ENCODE measurements at places on chromosomes 6 and 20. TPM values are rescaled to one million over a fixed set of nuclear protein-coding genes. Genes with fewer than 3 reads are reported as not detected.

Gene MBOAT1
- total RNA-seq = 14.0 TPM

Gene POM121L2
- total RNA-seq = not detected

Gene CYP21A2
- total RNA-seq = not detected

Gene ARMC2
- 4.4 TPM for total RNA-seq

Gene CRIP3
- 2.9 TPM for total RNA-seq

Gene HBS1L
- total RNA-seq = 117 TPM

Gene ZC3H12D
- total RNA-seq = 129 TPM

DNA sequence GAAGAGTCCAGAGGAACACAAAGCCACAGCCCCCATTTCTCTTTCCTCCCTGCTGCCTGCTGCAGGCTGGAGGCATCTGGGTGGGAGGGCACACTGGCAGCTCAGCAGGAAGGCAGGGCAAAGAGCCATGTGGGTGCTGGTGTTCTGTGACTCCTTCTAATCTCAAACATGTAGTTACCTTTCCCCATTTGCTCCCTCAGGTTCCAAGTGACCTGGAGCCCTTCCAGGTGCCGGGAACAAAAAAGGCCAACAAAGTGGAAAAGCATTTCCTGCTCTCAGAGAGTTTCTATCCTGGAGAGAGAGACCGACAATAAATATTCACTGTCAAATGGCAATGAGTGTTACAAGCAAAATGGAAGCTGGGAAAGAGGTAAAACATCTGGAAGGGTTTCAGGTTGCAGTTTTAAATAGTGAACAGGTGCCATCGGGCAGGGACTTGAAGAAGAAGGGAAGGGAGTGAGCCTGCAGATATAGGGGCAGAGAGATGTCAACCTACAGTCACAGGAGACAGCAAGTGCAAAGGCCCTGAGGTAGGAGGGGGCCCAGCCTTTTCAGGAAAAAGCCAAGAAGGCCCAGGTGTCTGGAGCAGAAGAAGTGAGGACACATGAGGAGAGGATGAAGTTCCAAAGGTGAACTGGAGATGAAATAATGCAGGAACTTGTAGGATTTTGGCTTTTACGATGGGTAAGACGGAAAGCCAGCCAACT is 43.6 kb upstream of the IYD start:
- DNase-seq = no peak

- DNase-seq = no peak
Observed at GRCh38 chr6:25519856-25520255, 132.2 kb upstream of the SCGN start.

DNA sequence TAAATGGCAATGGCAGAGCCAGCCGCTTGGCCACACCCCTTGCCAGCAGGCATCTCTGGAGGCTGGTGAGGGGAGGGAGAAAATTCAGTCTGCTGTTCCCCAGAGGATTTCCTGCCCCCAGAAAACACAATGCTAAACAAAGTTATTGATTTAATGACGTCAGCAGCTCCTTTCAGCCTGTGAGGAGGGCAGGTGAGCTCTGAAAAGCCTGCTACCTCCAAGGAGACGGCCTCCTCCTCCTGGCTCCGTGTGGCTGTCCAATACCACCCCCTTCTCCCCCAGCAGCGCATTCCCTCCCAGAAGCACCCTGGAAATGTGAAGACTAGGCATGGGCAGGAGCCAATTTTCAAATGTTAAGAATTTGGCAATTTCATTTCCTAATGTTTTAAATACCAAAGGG is 393.1 kb downstream of the ZFAND3 start:
- DNase-seq = no peak

DNA sequence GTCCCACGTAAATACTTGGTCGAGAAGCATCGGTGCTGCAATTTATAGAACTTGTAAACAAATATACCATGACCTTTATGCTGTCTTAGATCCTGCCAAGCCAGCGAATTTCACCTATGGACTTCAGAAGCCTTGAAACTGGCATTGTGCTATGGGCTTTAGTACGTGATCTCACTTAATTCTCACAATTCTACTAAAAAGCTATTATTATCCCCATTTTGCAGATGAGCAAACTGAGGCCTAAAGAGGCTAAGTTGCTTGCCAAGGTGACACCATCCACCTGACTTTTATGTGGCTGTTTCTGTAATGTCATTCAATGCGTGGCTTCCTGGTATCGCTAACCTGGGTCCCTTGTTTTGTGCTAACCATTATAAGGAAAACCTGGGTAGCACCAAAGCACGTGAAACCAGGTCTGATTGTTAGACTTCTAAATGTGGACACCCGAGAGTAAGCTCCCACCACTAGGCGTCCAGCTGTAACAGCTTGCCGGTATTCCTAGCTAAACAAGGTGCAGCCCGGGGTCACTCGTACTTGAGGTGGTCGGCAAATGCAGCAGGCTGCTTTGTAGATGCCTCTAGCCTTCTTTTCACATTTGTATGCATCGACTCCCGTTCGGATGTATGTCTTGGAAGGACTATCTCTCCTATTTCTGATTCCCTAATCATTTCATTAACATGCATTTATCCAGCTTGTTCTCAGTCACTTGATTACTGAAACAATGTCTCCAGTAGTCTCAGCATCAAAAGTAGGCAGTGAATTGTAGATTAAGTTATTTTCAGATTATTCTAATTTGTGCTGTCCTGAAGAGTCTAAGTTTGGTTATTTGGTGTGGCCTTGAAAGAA is 1.1 kb downstream of the SYNJ2 start:
- DNase-seq = no peak

DNA sequence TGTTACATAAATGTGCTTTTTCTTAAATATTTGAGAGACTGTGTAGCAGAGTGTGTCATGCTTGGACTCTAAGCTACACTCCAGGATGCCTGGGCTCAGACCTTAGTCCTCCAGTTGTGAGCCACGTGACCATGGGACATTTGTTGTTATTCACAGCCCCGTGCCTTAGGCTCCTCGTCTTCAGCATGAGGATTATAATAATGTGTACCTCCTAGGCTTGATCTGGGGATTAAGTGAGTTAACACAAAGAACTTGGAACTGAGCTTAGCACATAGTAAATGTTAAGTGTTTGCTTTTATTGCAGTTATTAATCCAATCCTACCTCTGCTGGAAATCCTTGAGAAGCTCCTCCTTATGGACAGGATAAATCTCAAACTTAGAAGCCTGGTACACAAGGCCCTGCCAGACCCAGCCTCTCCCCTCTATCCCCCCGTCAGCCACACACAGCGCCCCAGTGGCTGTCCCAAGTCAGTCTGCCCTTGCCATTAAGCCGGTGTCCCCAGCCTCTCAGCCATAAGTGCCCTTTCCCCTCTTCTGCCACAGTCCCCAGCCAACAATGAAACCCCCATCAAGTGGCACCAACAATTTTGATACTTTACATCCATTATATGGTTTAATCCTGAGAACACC is 177.5 kb downstream of the TMEM242 start:
- DNase-seq = no peak

DNA sequence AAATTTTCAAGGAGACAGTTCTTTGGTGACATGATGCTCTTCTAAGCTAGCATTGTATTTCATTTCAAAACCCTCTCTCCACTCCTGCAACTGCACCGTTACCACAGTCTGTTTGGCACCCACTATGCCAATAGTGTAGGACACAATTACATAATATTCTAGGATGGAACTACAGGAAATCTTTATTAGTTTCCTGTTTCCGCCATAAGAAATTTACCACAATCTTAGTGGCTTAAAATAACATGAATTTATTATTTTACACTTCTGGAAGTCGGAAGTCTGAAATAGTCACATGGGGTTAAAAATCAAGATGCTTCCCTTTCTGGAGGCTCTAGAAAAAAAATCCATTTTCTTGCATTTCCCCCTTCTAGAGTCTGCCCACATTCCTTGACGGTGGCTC is 733.1 kb downstream of the HDGFL1 start:
- DNase-seq = no peak

GRCh38 chr6:99446076-99446475 is 21.0 kb upstream of the PNISR start:
- peak; percentile 28 for DNase-seq

- no peak for DNase-seq
Observed at GRCh38 chr6:73503027-73503772, 17.6 kb downstream of the EEF1A1 start.

DNA sequence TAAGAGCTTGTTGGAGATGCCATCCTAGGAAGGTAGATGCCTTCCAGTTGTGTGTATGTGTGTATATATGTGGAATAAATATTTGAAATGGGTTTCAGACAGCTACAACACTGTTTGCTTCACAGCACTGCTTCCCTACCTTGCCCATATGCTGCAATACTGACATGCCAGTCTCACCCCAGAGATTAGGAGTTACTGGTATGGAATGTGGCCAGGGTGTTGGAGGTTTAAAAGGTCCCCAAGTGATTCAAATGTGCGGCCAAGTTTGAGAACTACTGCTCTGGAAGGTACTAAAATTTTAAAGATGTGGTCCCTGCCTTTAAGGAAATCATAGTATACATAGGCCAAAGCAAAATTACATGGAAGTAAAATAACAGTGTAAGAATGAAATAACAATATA is 39.5 kb downstream of the BCKDHB start:
- no peak for DNase-seq

GRCh38 chr6:157929076-157929475 is 52.6 kb upstream of the SYNJ2 start:
- no peak for DNase-seq

- DNase-seq = no peak
Observed at GRCh38 chr6:144265390-144265789, 19.7 kb upstream of the UTRN start.

DNA sequence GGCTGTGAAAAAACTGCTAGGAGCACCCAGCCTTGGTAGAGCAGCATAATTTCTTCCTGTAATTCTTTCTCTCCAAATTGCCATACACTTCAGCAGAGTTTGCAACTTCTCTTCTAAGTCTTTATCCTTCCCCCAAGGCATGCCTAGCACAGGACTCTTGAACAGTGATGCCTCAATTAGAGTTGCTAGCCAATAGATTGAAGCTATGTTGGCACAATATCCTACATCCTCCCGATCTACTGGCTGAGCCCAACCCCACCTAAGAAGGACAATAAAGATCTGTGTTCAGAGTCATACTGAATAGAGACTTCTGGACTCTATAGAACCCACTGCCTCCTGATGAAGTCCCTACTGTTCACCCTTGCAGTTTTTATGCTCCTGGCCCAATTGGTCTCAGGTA is at the start of gene DEFB126:
TSS of gene DEFB126 (plus strand) at position 301 of the 400 bp plus-strand sequence. CDS start at position 340, 39 bp downstream.
- DNase-seq = no peak

DNA sequence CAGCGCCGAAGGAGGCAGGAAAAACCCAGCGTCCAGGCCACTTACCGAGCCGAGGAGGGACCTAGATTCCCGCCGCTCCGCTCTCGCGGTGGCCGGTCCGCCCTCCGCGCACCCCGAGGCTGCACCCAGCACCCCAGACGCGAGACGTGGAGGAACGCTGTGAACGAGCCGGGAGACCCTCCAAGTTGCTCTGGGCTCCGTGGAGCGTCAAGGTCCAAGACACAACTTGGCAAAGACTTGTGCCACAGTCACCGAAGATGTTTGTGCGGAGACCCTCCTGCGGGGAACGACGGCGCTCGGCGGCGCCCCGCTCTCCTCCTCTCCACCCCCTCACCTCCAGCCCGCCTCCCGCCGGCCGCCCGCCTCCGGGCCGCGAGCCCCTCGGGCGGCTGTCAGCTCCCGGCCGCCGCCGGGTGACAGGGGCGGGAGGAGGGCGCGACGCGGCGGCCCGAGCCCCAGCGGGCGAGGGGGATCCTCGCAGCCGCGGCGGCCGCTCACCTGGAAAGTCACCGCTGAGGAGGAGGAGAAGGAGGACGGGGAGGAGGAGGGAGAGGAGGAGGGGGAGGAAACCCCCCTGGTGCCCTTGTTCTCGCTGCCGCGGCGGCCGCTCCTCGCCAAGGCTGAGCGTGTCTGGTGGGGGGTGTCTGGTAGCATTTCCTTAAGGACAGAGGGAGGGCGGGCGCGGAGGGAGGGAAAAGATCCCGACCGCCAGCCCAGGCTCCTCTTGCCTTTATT is 637 bp upstream of the HIVEP2 start:
- peak; percentile 71 for DNase-seq

DNA sequence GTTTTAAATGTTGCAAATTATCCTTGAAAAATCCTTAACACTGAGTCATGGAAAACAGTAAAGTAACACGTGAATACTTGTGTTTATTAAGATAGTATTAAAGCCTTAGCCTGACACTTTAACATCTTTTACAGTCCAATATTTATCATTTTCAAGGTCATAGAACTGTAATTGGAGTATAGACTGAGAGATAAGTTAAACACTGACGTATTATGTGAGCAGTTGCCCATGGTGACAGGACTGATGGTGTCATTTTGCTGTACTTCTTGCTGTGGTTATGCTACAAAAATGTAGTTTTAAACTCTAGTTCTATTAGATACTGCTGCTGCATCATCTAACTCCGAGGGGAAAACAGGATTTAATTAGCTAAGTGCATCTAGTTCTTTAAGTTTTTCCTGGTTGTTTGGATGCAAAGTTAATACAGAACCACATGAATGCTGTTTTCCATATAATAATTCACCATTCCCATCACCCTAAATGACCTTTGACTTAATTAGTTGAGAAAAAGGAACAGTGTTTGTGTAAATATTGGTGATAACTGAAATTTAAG is 37.8 kb downstream of the SLC2A12 start:
- DNase-seq = no peak

GRCh38 chr6:170522565-170523183 is 30.4 kb downstream of the PSMB1 start:
- peak; percentile 12 for DNase-seq

GRCh38 chr6:13472099-13472498 is 15.3 kb downstream of the GFOD1 start:
- no peak for DNase-seq

DNA sequence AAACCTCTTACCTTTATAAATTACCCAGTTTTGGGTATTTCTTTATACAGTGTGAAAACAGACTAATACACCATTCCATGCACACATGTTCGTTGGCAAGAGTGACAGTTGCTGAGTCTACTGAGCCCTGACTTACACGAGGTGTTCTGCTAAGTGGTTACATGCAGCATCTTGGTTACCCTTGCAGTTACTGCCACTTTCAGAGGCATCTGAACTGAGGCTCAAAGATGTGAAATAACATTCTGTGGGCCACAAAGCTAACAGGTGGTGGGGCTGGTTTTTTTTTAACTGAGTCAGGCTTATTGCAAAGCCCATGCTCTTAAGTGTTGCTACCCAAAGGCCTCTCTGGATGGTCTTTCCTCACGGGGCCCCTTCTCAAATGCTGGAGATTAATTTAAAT is 54.4 kb upstream of the GTSF1L start:
- no peak for DNase-seq

- no peak for DNase-seq
Observed at GRCh38 chr20:61556111-61556510, 304.1 kb downstream of the CDH4 start.
